ENCODE measurements at places on chromosomes 1 and 21.
A peak's percentile ranks its signal among the peaks of the same experiment; 100 is the strongest.

GRCh38 chr1:244857761-244858160 lies 6.6 kb downstream of the HNRNPU start:
- no peak for DNase-seq

GRCh38 chr21:42291003-42291750 lies 24.0 kb downstream of the TFF3 start:
- no peak for DNase-seq

DNA sequence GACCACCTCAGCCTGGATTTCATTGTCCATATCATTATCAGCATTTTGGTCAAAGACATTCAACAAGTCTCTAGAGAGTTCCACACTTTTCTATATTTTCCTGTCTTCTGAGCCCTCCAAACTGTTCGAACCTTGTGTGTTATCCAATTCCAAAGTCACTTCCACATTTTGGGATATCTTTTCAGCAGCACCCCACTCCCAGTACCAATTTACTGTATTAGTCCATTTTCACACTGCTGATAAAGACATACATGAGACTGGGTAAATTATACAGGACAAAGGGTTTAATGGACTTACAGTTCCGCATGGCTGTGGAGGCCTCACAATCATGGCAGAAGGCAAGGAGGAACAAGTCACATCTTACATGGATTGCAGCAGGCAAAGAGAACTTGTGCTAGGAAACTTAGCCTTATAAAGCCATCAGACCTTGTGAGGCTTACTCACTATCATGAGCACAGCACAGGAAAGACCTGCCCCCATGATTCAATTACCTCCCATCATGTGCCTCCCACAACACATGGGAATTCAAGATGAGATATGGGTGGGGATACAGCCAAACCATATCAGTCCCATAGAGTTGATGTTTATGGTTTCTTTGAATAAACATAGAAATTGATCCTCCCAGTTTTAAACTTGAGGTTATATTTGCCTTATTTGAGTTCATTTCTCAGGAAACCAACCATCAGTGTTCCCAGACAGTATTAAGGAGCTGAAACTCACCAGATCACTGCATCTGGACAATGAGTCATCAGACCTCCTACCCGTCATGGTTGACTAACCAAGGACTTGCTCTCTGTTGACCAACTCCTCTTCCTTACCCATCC lies 322.7 kb upstream of the DUSP10 start:
- DNase-seq, result no peak

DNA sequence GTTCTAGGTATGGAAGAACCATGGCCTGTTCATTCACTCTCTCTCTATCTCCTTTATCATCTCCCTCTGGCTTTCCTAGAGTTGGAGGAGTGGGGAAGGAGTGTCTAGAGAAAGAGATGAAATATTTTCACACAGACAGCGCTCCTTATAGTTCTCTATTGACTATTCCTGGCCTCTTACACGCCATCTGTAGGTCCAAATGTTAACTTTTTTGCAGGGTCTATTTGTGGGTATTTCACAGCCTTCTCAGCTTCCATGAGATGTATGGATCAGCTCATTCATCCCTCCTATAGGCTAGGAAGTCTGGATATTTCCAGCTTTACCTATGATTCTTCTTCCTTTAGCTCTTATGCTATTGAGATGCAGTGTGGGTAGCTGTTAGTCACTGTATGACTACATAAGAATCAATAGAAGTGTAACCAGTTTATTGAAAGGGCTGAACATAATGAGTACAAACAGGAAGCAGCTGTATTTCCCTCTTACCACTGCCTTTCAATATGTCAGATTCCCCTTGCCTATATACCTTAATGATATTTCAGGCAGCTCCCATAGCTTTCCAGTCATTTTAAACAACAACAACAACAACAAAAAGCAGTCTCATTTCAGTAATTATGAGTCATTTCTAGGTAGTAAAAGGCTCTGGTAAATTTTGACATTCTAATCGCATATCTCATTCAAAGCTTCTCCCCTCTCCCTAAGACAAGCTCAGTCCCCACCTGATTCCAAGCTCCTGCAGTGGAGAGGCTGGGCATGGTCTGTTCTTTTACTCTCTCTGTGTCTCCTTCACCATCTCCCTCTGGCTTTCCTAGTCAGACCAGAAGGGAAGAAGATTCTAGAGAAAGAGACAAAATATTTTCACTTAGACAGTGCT lies 149.5 kb downstream of the TTLL7 start:
- no peak for DNase-seq

DNA sequence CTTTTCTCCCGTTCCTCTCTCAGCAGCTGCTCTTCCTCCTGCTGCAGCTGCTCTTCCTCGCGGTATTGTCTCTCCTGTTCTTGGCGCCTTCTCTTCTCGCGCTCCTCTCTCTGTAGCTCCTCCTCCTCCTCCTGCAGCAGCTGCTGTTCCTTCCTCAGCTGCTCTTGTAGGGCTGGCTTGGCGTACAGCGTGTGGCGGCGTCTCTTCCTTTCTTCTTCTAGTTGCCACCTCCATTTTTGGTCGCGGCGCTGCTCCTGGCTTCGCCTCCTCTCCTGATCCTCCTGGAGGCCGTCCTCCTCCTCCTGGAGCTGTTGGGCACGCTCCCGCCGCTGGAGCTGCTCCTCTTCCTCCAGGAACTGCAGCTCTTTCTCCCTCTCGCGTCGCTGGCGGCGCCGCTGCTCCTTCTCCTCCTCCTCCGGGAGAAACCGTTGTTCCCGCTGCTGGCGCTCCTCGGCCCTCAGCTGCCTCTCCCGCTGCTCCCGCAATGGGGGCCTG lies 4.8 kb downstream of the TCHH start:
- DNase-seq, result peak; percentile 48

DNA sequence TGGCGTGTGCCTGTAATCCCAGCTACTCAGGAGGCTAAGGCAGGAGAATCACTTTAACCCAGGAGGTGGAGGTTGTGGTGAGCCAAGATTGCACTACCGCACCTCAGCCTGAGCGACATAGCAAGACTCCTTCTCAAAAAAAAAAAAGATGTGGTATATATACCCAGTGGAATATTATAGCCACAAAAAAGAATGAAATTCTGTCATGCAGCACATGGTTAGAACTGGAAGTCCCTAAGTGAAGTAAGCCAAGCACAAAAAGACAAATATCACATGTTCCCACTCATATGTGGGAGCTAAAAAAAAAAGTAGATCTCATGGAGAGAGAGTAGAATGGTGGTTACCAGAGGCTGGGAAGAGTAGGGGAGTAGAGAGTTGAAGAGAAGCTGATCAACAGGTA lies 18.7 kb downstream of the PSMB4 start:
- DNase-seq, result no peak
